Stimulated activated CD4-positive, alpha-beta T cell treated with anti-CD3 and anti-CD28 coated beads, Interleukin-2, amount 100 ng/mL, for 24 hours (primary cell): ENCODE measurements at places on chromosomes 6 and 20.

DNA sequence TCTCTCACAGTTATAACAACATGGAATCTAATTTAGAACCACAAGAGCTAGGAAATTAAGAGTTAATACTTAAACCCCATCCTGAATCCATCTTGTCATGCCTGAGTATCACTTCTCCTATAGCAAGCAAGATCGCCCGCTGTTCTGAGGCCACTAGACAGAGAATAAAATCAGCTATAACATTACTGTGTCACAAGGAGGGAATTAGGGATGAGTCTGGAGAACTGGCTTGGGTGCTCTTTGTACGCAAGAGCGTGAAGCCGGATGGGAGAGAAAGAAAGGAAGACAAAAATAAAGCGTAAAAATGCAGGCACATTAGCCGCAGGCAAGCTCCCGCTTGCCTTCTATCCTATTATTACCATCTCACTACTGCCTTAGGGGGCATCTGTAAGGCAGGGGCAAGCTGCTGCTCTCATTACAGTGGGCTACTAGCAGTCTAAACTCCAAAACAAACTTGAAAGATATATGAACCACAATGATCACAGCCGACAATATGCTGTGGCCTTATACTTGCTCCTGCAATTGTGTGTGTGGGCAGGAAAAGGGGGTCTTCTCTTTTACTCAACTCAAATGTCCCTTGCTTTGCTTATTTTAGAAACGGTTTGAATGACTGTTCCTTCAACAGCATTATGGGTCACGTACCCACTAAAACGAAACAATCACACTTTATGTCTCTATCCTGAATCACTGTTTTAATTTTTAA lies 81.9 kb downstream of the GJA10 start:
- DNase-seq, result no peak

GRCh38 chr20:11799281-11799684 lies 118.4 kb upstream of the BTBD3 start:
- DNase-seq, result no peak

DNA sequence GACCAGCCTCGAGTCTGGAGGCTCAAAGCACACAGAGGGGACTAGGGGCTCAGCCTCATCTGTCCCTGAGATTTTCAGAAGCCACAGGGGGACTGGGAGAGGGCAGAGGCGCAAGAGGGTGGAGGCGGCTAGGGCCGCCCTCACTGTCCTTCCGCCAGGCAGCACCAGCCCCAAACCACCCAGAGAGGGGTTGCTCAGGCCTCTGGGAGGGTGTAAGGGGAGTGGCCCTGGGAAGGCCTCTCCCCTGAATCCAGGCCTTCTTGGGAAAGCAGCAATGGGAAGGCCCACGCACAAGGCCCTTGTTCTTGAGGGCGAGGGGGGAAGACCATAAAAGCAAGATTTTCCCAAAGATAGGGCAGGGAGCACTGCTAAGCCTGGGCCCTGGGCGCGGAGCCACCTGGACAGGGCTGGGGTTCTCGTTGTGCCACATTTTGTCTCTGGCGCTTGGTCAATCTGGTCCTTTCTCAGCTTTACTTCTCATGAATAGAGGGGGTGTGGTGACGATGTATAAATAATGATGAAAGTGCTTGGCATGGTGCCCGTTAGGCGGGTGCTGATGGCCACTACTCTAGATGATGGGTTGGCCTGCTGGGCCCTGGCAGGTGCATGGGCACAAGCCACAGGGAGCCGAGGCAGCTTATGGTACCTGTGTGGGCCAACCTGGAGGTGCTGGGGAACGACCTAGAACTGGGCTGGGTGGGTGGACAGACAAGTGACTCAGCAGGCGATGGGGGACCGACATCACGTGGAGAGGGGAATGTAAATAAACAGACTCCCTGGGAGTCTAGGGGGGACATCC lies 4.8 kb downstream of the SAMD10 start:
- no peak for DNase-seq

- DNase-seq, result no peak
Measured at GRCh38 chr6:133242637-133243585, 1.8 kb downstream of the EYA4 start.

DNA sequence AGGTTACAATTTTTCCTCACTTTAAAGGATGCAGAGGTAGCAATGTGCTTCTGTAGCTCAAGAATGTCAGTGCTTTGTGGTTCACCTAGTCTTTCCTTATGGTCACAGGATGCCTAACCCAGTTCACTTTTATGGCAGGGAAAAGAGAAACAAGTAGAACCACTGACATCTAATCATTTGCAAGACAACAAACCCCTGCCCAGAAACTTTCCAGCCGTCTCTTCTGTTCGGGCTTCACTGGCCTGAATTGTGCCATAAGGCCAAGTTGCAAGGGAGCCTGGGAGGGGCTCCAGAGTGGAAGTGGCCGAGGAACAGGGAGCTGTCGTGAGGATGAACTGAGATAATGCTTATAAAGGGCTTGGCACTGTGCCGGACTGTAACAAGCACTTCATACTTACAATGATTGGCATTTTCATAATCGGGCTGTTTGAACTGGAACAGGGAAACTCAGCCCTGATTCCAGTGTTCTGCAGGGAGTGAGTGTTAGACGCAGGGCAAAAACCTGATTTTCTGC lies 212.6 kb downstream of the BCAS1 start:
- no peak for DNase-seq

DNA sequence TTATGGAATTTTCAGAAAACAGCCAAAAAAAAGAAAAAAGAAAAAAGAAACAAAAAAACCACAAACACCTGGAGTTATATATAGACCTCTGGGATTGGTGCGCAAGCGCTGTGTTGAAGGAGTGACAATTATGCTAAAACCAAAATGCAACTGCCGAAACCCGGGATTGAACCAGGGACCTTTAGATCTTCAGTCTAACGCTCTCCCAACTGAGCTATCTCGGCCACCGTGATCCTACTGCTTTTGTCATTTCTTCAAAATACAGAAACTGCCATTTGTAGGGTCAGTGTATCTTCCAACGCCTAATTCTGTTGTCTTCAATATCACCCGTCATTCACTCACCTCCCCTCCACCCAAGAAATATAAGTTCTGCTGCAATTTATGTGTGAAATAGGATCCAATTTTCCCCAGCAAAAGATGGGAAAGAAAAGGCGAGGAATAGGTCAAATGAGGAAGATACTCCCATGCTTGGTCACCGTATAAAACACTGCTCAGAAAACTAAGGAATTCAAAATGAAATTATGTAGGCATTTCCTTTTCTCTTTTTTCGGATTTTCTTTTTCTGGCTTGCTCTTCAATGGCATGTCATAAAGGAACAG lies 116.0 kb downstream of the TRIM27 start:
- peak; percentile 30 for DNase-seq

DNA sequence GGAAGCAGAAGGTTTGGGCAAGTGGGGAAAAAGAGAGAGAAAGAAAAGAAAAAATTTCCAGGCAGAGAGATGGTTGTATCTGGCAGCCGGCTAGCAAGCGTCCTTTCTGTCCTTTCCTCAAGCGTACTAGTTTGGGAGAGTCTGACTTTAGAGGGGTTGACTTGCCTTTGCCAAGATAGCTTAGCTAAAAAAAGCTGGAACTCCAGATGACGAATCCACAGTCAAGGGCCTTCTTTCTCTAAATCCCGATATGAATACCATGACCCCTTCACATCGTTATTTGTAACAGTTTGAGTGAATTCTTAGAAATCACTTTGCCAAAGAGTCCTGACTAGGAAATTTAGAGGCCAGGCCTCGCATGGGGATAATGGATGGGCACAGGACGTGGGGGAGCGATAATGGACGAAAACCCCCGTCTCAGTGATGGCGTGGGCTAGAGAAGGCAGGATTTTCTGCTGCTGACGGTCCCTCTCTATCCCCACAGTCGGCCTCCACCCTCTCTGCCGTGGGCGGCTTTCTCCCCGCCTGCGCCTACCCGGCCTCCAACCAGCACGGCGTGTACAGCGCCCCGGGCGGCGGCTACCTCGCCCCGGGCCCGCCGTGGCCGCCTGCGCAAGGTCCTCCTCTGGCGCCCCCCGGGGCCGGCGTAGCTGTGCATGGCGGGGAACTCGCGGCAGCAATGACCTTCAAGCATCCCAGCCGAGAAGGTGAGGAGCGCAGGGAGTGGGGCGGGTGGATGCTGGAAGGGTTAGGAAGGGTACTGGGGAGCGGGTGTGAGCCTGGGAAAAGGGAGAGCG lies 3.5 kb downstream of the PAX1 start:
- DNase-seq, result no peak

DNA sequence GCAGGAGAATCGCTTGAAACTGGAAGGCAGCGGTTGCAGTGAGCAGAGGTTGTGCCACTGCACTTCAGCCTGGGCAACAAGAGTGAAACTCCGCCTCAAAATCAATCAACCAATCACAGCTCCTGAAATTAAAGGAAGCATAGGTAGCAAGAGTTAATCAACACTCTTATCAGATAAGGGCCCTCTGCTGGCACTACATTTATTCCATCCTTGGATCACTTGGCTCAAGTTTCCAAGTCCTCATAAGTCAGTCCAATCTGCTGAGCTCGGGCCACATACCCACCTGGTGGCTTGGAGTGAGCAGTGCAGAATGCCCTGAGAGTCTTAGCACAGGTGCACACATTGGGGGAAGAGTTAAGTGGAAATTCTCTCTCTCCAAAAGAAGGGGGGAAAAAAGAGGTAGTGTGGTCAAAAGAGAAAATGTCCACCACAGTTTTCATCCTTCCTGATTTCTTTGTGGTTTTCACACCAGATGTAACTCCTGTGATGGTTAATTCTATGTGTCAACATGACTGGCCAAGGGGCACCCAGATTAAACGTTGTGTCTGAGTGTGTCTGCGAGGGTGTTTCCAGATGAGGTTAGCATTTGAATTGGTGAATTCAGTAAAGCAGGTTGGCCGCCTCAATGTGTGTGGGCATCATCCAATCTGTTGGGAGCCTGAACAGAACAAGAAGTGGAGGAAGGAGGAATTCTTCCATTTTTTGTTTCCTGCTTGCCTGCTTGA lies 14.2 kb upstream of the FAM8A1 start:
- no peak for DNase-seq

- DNase-seq, result no peak
Measured at GRCh38 chr6:42091718-42092023, 41.3 kb downstream of the TAF8 start.

DNA sequence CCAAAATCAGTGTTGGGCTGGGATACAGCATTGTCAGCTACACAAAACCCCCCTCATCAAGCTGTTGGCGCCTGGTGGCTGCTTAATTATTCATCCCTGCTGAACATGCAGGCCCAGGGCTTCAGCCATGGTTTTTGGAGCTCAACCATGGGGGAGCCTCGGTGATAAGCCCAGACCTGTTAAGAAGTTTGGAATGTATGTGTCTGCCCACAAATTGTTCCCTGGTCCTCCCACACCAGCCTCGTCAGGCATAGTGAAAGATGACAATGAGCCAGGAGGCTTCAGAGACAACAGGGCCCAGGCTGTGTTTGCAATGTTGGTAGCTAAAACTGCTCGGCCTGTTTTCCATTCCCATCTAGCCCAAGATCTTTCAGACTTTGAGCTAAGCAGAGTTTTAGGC lies 34.8 kb upstream of the SIRPA start:
- no peak for DNase-seq

DNA sequence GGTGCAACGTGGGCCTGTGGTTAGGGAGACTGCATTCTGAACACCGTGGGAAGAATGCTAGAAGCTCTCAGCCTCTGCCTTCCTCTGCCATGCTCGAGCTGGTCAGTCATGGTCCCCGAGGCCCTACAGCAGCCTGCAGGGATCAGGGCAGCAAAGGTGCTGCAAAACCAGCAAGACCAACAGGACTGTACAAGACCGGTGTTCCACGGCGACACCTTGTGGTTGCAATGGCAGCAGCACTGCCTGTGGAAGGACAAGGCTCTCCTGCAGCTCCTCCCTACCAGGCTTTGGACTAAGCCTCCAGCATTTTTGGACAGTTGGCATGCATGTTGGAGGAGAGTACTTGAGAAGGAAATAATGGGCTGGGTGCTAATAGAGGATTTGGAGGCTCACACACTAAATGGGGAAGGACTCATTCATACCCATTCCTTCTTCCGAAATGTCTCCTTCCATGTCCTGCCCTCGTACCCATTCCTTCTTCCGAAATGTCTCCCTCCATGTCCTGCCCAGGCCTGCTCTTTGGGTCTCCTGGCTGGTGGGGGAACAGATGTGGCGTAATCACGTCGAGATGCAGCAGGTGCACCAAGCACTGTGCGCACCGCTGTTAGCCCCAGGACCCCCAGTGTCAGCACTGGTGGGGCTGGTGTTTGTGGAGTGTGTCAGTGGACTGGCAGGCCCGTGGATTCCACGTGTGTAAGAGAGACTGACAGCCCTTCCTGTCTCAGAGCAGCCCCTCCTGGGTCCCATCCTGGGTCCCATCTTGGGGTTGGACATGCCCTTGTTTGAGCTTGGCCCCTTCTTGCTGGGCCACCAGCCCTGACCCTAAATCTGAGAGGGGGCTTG lies 18.6 kb upstream of the MYT1 start:
- DNase-seq, result no peak

DNA sequence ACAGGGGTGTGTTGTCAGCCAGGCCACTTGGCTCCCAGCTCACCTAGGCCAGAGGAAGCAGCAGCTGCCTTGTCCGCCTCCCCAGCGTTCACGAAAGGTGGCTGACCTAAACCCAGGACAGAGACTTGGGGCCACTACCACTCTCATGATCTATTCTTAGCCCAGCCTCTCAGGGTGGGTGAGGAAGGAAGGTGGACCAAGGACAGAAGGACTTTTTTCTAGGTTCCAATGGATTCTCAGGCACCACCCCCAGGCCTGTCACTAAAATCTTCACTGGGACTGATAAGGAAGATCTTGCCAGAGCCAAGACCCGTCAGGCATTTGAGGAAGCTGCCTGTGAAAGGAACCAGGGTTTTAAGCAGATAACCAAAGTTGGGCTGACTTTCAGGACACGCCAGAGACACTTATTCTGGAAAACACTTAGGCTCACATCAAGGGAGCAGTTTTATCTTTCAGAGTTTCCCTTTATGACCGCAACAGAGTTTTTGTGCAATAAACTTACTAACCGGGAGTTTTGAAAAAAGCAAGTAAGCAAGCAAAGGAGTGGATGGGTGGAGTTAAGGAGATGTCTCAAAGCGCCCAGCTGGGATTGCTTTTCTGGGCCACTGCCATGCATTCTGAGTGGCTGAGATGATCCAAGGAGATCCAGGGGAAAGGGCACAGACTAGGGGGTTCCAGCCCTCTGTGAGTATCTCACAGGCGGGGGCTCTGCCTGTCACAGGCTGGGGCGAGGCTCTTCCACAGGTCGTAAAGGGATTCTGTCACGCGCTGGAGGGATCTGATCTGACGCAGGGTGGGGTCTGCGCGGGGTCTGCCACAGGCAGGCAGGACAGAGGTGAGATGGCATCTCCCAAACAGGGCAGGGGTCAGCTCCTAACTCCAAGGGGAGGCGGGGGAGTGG lies 989 bp downstream of the FITM2 start:
- peak; percentile 4 for DNase-seq

DNA sequence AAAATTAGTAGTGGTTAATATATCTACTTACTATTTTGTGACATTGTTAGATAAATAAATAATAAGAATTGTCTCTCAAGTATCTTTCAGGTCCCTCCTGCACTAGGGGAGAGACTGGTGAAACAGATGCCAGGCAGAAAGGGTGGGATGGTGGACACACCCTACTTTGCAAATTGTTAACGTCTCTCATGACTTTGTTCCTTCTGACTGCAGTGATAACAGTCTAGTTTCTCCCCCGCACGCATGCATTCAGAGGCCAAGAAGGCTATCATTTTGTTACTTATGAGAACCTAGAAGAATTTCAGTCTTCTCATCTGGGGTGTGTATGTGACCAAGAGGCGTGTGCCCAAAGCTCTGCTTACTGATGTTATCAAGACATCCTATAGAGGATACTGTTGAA lies 152.3 kb downstream of the EDN1 start:
- no peak for DNase-seq

- DNase-seq, result no peak
Measured at GRCh38 chr6:34981951-34982350, 92.9 kb downstream of the ANKS1A start.
